ENCODE measurements at places on chromosomes 5 and 9. TPM values are rescaled to one million over a fixed set of nuclear protein-coding genes. Genes with fewer than 3 reads are reported as not detected.

The GLRA1 gene
- not detected for total RNA-seq

The ORM1 gene
- not detected for total RNA-seq

The EIF4E1B gene
- total RNA-seq, result not detected

The CCL27 gene
- total RNA-seq, result not detected

The GABRA1 gene
- not detected for total RNA-seq

The TAF11L14 gene
- total RNA-seq, result not detected

The SLC6A19 gene
- total RNA-seq, result not detected

The MUSK gene
- not detected for total RNA-seq

The SPATA31E1 gene
- not detected for total RNA-seq

The PCDHAC1 gene
- not detected for total RNA-seq

The TAS2R1 gene
- total RNA-seq, result not detected

- peak overlapping the region; percentile 82 for H3K4me3 ChIP-seq
- DNase-seq, result peak; percentile 86
- H3K27ac ChIP-seq, result peak overlapping the region; percentile 65
- H3K4me1 ChIP-seq, result peaks cover 30% of the 10 kb centered on the region
Measured at GRCh38 chr5:147454996-147455677, 54.7 kb downstream of the DPYSL3 start.

DNA sequence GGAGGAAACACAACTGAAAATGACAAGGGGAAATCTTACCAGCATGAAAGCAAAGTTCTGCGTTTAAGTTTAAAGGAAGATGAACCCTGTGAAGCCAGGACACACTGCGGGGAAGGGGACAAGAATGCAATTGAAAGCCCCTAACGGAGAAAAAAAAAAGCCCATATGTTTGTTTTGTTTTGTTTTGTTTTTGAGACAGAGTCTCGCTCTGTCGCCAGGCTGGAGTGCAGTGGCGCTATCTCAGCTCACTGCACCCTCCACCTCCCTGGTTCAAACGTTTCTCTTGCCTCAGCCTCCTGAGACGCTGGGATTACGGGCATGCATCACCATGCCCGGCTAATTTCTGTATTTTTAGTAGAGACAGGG lies 2.9 kb downstream of the STK10 start:
- DNase-seq, result no peak
- no peak overlapping the region for H3K27ac ChIP-seq

- DNase-seq, result no peak
- H3K4me1 ChIP-seq, result no peaks in the 10 kb centered on the region
- H3K36me3 ChIP-seq, result no peaks in the 10 kb centered on the region
- no peak overlapping the region for H3K27ac ChIP-seq
- H3K4me3 ChIP-seq, result no peak overlapping the region
Measured at GRCh38 chr5:1231354-1231905, 6.2 kb downstream of the SLC6A18 start.

DNA sequence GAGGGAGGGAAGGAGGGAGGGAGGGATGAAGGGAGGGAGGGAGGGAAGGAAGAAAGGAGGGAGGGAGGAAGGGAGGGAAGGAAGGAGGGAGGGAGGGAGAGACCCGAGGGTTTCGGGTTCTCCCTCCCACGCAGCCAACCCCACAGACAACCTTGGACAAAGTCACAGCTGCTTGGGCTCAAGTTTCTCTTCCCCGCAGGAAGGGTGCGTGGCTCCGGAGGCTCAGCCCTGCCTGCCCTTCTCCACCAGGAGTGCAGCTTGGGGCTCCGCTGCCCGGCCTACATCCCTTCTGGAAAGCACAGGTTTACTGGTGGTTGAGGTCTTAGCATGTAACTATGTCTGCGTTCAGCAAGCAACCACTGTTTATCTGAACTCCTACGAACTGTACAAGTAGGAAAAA lies 15.0 kb downstream of the SLC12A7 start:
- H3K4me1 ChIP-seq, result no peaks in the 10 kb centered on the region
- H3K4me3 ChIP-seq, result no peak overlapping the region
- no peak for DNase-seq
- H3K36me3 ChIP-seq, result no peaks in the 10 kb centered on the region

GRCh38 chr9:113516840-113517577 lies 53.5 kb downstream of the RGS3 start:
- no peak overlapping the region for H3K4me3 ChIP-seq
- H3K27me3 ChIP-seq, result no peaks in the 10 kb centered on the region
- peaks cover 12% of the 10 kb centered on the region for H3K4me1 ChIP-seq
- H3K27ac ChIP-seq, result no peak overlapping the region
- DNase-seq, result no peak
- H3K36me3 ChIP-seq, result no peaks in the 10 kb centered on the region

GRCh38 chr5:177098470-177099141 lies 11.9 kb downstream of the FGFR4 start:
- no peak overlapping the region for H3K4me3 ChIP-seq
- no peaks in the 10 kb centered on the region for H3K4me1 ChIP-seq
- peak; percentile 51 for DNase-seq
- no peaks in the 10 kb centered on the region for H3K36me3 ChIP-seq
- H3K27ac ChIP-seq, result no peak overlapping the region
- peaks cover under 1% of the 10 kb centered on the region for H3K27me3 ChIP-seq

- DNase-seq, result no peak
- no peaks in the 10 kb centered on the region for H3K36me3 ChIP-seq
- no peaks in the 10 kb centered on the region for H3K27me3 ChIP-seq
- H3K4me3 ChIP-seq, result no peak overlapping the region
Measured at GRCh38 chr9:89714321-89714720, 109.5 kb downstream of the GADD45G start.

DNA sequence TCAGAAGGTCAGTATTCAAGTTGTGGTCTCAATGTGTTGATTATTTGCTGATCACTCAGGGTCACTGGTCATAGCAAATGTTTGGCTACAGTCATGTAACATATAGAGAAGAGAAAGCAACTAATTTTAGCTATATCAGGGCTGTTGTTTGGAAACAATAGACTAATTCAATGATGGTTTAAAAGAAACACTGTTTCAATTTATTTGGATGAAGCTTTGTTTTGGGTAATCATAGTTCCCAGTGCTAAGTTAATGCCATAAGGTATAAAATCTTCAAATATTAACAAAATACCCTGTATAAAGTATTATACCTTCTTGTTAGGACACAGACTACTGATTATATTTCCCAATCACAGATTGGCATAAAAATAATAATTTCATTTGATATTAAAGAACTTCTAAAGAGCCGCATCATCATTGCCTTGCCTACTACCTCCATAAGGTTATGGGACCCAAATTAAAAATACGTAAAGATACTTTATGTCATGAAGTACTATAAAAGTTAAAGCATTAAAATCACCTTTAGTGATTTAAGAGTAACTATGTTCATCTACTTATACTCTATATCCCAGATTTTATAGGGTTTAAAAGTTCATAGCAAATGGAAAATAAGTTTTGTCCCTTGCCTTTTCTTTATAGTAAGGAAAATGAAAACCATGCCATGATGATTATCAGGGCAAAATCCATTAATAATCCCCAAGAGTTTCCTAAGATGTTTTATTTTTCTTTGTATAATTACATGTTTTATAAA lies 6.0 kb downstream of the NR3C1 start:
- H3K27ac ChIP-seq, result peak overlapping the region; percentile 98
- H3K4me1 ChIP-seq, result peaks cover 37% of the 10 kb centered on the region
- no peaks in the 10 kb centered on the region for H3K27me3 ChIP-seq

GRCh38 chr5:10533226-10533625 lies 30.6 kb upstream of the ANKRD33B start:
- H3K27me3 ChIP-seq, result no peaks in the 10 kb centered on the region
- no peak for DNase-seq
- H3K4me3 ChIP-seq, result no peak overlapping the region
- H3K27ac ChIP-seq, result no peak overlapping the region

- no peak overlapping the region for H3K4me3 ChIP-seq
- H3K36me3 ChIP-seq, result no peaks in the 10 kb centered on the region
- DNase-seq, result no peak
- no peaks in the 10 kb centered on the region for H3K27me3 ChIP-seq
- H3K27ac ChIP-seq, result no peak overlapping the region
Measured at GRCh38 chr5:135490245-135491037, 38.3 kb upstream of the TIFAB start.

DNA sequence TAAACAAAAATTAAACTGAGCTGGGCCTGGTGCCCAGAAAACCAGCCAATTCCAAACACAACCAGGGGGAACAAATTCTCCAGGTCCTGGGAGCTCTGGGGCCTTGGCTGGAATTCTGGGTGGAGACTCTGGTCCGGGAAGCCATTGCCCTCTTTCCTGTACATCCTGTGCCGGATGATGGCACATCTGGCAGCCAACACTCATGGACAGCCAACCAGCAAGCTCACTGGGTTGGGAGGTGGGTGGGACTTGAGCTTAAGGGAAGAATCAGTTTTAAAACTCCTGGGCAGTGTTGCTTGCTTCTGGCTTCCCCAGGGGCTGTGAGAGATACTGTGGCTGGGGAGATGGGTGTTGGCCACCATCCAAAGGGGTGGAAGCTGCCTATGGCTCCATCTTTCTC lies 56.1 kb downstream of the PCDH1 start:
- H3K27ac ChIP-seq, result peak overlapping the region; percentile 98
- 0 out of 2 replicates have a peak overlapping the region, but pooled peaks have one; percentile 32 for H3K4me3 ChIP-seq
- H3K27me3 ChIP-seq, result no peaks in the 10 kb centered on the region
- no peaks in the 10 kb centered on the region for H3K36me3 ChIP-seq
- H3K4me1 ChIP-seq, result peaks cover 12% of the 10 kb centered on the region

- no peaks in the 10 kb centered on the region for H3K36me3 ChIP-seq
- H3K4me3 ChIP-seq, result no peak overlapping the region
- no peak for DNase-seq
Measured at GRCh38 chr9:85858056-85858750, 82.7 kb upstream of the NAA35 start.

DNA sequence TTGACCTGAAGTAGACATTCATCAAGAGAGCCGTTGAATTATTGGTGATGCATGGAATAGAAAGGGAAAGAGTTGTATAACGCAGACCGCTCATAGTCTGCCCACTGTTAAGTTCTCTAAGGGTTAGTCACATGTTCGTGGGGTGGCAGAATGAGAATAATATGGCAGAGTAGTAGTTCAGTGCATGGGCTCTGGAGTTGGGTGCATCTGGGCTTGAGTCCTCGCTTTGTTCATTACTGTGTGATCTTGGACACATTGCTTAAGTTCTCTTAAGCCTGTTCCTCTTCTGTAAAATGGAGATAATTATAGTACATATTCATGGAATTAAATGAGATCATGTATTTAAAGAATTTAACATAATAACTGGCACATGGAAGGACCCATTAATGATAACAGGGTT lies 23.6 kb downstream of the TNPO1 start:
- no peaks in the 10 kb centered on the region for H3K36me3 ChIP-seq
- DNase-seq, result no peak
- peaks cover 53% of the 10 kb centered on the region for H3K4me1 ChIP-seq
- H3K27me3 ChIP-seq, result no peaks in the 10 kb centered on the region
- H3K27ac ChIP-seq, result no peak overlapping the region
- H3K4me3 ChIP-seq, result no peak overlapping the region

- peaks cover 7% of the 10 kb centered on the region for H3K27me3 ChIP-seq
- H3K36me3 ChIP-seq, result no peaks in the 10 kb centered on the region
- H3K4me3 ChIP-seq, result no peak overlapping the region
- no peak overlapping the region for H3K27ac ChIP-seq
- no peak for DNase-seq
Measured at GRCh38 chr5:133247151-133247709, 195.4 kb downstream of the HSPA4 start.

DNA sequence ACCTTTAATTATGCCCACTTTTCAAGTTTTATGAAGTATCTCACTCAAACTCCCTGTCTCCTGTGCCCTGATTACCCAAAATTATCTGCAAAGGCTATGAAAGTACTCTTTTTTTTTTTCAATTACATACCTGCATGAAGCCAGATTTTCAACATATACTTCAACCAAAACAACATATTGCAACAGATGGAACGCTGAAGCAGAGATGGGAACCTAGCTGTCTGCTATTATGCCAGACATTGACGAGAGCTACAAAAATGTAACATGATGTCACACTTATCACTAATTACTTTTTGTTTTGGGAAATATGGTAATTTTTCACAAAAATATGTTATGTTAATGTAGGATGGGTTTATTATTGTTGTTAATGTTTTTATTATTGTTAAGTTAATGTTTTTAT lies 86.5 kb upstream of the SLC1A3 start:
- H3K4me1 ChIP-seq, result no peaks in the 10 kb centered on the region
- no peak overlapping the region for H3K4me3 ChIP-seq
- H3K36me3 ChIP-seq, result no peaks in the 10 kb centered on the region
- H3K27me3 ChIP-seq, result no peaks in the 10 kb centered on the region
- H3K27ac ChIP-seq, result no peak overlapping the region

GRCh38 chr5:123157791-123158581 lies 68.9 kb downstream of the PRDM6 start:
- DNase-seq, result peak; percentile 63
- H3K4me3 ChIP-seq, result peak overlapping the region; percentile 56
- no peak overlapping the region for H3K27ac ChIP-seq

DNA sequence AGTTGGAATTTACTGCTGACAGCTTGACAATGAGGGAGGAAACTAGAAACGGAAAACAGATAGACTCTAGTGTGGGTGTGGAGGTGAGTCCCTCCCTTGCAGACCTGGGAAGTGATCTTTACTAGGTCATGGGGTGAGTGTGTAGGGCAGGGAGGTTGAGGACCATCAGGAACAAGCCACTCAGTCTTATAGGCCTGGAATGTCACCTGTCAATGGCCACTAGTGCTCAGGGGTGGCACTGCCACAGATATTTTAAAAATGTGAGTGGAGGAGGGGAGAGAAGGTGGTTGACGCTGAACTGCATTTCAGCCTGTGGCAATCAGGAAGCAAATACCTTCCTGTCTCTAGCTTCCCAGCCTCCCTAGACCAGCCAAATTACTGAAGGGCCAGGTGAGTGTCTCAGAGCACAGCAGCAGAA lies 9.0 kb downstream of the OR2S2 start:
- no peaks in the 10 kb centered on the region for H3K36me3 ChIP-seq
- no peak overlapping the region for H3K4me3 ChIP-seq
- H3K4me1 ChIP-seq, result peaks cover 31% of the 10 kb centered on the region
- H3K27ac ChIP-seq, result no peak overlapping the region

DNA sequence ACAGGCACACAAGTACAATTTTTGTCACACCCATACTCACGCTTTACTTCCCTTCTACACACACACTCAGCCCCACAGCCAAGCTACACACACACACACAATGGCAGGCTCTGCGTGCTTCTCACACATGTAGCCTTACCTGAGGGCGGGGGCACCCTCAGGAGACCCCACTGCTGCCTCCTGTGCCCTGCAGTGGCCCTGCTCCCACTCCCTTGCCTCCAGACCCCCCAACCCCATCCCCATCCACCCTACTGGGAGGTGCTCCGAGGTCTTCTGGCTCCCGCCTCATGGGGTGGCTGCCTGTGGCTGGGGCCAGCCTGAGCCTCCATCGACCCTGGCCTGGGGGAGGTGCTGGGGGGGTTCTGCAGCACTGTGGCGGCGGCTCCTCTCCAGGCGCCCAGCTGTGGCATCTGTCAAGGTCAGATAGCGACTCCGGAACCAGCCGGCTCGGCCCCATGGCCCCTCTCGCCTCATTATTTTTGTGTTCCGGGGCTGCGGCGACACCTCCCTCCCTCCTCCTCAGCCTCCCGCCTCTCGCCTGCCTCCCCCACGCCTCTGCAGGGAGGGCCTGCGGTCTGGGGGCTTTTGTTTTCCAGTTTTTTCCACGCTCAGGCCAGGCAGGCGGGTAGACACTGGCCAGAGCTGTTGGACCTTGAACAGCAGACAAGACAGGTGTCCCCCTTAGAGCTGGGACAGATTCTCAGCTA lies 21.7 kb downstream of the CXXC5 start:
- H3K36me3 ChIP-seq, result no peaks in the 10 kb centered on the region
- no peaks in the 10 kb centered on the region for H3K27me3 ChIP-seq
- peaks cover 25% of the 10 kb centered on the region for H3K4me1 ChIP-seq

- no peak overlapping the region for H3K27ac ChIP-seq
- no peaks in the 10 kb centered on the region for H3K27me3 ChIP-seq
- H3K4me1 ChIP-seq, result peaks cover 1% of the 10 kb centered on the region
- no peak overlapping the region for H3K4me3 ChIP-seq
- H3K36me3 ChIP-seq, result no peaks in the 10 kb centered on the region
Measured at GRCh38 chr5:94407023-94407422, 211.4 kb downstream of the KIAA0825 start.
